ENCODE measurements at places on chromosomes 12 and 14.

- peak; percentile 46 for DNase-seq
Observed at GRCh38 chr14:93431036-93431670, 414 bp downstream of the UNC79 start.

DNA sequence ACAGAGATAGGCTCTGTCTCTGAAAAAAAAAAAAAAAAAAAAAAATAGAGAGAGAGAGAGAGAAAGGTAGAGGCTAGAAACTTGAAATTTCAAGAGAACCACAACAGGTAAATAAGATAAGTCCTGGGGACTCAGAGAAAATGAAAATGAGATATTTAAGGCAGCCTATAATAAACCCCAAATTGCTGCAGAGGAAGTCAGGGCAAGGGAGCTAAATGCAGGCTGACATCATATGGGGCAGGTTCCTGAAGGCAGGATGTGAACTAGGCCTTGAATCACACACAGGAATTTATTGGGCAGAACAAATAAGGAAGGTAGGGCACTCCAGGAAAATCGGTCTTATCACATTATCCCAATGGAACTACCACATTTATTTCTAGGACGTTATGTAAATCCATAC, 54.9 kb upstream of the NUDT4 start:
- DNase-seq: no peak

- peak; percentile 23 for DNase-seq
Observed at GRCh38 chr12:104686196-104686595, 229.4 kb downstream of the CHST11 start.

DNA sequence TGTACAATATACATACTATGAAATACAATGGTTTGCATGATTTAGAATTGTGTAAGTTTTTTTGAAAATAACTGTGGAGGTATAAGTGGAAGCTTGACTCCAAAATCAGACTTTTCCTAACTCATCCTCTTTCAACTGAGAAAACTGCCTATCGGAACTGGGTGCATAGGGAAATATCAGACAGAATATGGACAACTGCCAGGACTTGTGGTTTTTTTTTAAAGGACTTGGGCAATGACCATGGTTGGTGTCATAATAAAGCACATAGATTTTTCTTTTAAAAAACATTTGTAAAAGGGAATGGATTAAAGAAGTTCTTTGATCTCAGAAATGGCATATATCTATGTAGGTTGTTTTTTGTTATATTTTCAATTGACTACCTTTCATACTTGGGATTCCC, 53.3 kb upstream of the LRRK2 start:
- peak; percentile 80 for DNase-seq

GRCh38 chr12:43213608-43214007, 338.4 kb downstream of the ADAMTS20 start:
- DNase-seq: no peak

GRCh38 chr14:75614179-75614578, 35.8 kb downstream of the FLVCR2 start:
- DNase-seq: peak; percentile 92

- DNase-seq: no peak
Observed at GRCh38 chr12:78324234-78324633, 493.5 kb downstream of the NAV3 start.

- no peak for DNase-seq
Observed at GRCh38 chr12:31342286-31342685, 16.3 kb upstream of the SINHCAF start.

- no peak for DNase-seq
Observed at GRCh38 chr14:82500222-82500621, 966.6 kb upstream of the SEL1L start.

- no peak for DNase-seq
Observed at GRCh38 chr14:50030036-50030435, 86.3 kb downstream of the VCPKMT start.

GRCh38 chr12:132439333-132439904, 50.5 kb upstream of the FBRSL1 start:
- peak; percentile 31 for DNase-seq

DNA sequence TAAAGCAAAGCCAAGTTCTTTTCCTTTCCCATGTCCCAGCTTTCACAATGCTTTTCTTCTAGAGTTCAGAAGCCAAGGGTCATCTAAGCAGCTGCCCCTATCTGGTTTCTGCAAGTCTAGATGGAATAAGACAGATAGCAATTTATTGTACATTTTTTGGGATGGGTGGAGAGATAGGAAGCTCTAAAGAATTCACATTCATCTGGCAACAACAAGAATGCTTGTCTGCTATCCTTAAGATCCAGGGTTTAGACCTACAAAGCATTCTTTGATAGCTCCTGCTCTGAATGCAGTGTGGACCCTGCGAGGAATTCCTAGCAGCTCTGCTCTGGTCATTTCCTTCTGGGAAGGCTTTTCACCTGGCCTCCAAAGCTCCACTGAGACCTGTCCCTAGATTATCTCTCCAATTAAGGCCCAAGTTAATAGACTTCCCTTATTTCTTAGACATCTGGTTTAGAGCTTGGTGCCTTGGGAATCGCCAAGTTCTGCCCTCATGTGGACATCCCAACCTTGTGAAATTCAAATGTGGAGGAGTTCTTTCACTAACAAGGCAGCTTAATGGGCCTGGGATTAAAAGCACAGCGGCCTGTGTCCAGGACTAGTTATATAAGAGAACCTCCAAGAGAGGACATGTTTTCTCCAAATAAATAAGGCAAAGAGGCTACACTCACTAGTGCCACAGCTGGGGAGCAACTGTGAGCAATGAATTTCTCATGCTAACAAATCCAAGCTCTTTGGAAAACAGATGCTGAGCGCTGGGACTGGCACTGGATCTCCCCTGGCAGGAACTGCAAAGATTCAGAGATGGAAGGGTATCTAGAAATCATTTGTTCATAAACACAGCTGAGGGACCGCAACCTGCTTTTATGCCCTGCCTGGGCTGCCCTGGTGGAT, 384.5 kb upstream of the DDHD1 start:
- no peak for DNase-seq

DNA sequence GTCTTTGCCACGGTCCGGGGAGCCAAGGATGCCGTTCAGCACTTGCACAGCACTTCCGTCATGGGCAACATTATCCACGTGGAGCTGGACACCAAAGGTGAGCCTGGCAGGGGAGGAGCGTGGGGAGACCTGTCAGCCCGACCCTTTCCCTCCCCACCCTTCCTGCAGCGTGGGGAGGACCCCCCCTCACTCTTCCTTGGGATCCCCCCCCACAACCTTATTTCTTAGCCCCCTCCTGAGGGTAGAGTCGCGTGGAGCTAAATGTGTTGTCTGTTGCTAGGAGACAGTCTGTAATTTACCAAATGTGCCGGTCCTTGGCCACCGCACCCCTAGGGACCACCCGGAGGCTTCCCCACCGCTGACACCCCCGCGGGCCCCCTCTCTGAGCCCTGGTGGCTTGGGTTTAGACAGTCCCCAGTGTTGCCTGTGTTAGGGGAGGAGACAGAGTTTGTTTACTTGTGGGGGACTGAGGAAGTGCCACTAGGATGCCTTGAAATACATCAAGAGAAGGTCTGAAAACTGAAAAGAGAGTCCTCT, 2.3 kb downstream of the SETD1B start:
- peak; percentile 25 for DNase-seq

DNA sequence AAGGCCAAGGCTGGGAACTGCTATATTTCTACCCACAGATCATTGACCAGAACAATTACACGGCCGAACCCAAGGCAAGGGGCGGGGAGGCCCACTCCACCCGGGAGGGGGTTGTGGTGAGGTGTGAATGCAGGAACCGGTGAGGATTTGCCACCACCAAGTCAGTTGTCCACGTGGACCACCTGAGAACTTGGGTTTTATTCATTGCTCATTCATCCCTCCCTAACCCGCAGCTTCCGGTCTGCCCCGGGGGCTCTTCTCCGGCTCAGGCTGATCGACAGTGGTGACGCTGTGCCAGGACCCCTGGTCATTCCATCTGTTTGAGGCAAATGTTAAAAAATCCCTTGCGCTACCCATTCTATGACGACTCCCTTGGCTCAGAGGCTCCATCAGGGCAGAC, 127.7 kb upstream of the RTL1 start:
- DNase-seq: no peak

- peak; percentile 48 for DNase-seq
Observed at GRCh38 chr12:10722502-10722904, 620 bp downstream of the YBX3 start.

DNA sequence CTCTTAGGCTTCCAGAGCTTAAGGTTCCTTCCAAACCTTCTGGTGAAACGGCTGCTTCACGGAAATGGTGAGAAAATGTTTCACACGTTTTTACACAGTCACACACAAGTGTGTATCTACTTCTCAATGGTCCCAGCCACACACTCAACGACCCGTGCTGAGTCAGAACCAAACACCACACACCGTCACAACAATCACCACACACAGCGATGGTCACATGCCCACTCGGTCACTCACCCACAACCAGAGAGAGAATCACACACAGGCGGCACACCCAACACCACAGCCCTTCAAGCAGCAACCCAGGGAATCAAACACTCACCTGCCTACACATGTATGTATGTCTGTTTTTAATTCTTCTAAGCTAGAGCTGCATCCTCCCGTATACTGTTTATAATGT, 12.6 kb upstream of the PLEKHD1 start:
- no peak for DNase-seq

DNA sequence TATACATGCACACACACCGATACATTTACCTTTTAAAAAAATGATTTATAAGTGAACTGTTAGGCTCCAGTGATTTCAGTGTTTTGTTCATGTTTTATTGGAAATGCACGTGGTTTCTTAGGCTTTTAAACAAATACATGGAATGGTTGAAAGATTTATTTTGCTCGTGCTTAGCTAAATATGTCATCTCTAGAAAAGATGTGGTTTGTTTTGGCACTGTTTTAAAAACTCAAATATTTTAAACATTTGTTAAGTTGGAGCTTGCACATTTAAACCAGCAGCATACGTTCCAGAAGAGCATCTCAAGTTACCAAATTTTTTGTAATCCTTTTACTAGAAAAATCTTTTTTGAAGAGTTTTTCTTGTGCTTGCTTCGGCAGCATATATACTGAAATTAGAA, 44.5 kb downstream of the FOXA1 start:
- DNase-seq: no peak

- peak; percentile 80 for DNase-seq
Observed at GRCh38 chr12:13104409-13104808, 942 bp upstream of the GSG1 start.

GRCh38 chr14:35042632-35043031, 3.4 kb upstream of the FAM177A1 start:
- no peak for DNase-seq

GRCh38 chr14:94244182-94244581, 48.9 kb downstream of the SERPINA10 start:
- DNase-seq: no peak

DNA sequence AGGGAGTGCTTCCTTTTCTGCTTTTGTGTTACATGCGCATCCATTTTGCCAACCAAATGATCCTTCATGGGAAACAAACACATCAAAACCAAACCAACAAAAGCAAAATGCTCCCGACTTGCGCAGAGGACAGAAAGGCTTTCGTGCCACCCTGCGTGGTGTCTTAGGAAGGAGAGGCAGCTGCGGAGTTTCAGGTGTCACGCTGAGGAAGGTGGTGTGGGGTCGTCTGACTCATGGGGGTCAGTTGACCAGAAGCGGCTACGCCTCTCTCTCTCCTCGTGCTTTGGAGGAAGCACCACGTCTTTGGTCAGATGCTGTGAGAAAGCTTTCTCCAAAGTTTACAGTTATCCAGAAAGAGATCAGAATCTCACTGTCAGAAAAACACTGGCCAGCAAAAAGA, 7.9 kb downstream of the EMP1 start:
- peak; percentile 48 for DNase-seq
